Germinal center (tissue), 1 donor: ENCODE measurements at places on chromosomes 4 and X.
A peak's percentile ranks its signal among the peaks of the same experiment; 100 is the strongest.

GRCh38 chr4:167021545-167022155, 212.6 kb downstream of the SPOCK3 start:
- DNase-seq, result peak; percentile 12

GRCh38 chr4:185950891-185951290, 118.1 kb upstream of the TLR3 start:
- DNase-seq, result no peak

- DNase-seq, result no peak
These were observed 552 bp upstream of the NAA10 start for GRCh38 chrX:153935326-153935851.

- no peak for DNase-seq
These were observed 234.0 kb upstream of the SLIT2 start for GRCh38 chr4:20017777-20018115.

DNA sequence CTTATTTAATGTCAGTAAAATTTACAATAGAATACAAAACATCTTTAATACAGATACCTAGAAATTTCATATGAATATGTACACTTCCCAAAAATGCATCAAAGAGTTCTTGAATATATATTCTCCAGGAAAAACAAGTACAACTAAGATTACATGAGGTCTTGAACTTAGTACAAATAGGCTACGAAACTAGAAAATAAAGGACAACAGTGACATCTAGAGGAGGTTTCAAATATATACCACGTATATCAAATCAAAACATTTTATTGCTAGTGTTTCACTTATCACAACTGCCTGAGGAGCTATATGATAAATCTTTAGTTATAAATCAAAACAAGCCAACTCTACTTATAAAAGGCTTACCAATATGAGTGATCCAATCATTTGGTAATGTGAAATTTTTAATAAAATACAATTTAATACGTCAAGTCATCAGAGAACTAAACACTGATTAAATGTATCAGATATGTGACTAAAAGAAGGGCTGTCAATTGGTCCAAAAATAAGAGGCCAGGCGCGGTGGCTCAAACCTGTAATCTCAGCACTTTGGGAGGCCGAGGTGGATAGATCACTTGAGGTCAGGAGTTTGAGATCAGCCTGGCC, 36.6 kb downstream of the ANAPC10 start:
- DNase-seq, result peak; percentile 4

DNA sequence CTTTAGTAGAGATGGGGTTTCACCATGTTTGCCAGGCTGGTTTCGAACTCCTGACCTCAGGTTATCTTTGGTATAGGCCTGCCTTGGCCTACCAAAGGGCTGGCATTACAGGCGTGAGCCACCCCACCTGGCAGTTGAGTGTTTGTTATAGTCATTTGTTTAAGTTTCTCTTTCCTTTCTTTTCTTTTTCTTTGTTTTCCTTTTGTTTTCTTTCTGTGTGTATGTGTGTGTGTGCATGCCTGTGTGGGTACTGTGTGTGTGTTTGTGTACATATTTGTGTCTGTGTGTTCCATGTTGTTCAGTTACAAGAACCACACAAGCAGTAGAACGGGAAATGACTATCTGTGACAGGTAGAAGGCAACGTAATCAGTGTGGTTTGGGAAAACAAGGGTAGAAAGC, 624.9 kb downstream of the FSTL5 start:
- DNase-seq, result no peak

DNA sequence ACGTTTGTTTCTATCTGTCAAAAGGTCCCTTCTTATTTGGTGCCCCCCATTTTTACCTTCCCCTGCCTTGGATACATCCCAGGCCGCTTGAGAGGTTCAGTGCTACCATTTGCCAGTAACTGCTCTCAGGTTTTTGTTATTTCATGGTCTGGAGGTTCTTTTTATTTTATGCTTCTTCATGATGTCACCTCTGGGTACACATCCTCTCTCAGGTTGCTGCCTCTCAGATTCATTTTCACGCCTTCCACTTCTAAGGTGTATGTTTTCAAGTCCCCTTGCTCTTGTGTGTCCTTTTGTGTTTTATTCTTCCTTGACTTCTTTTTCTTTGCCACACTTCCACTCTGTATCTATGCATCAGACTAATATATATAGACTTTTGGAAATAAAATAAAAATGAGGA, 640.1 kb upstream of the AADAT start:
- no peak for DNase-seq

DNA sequence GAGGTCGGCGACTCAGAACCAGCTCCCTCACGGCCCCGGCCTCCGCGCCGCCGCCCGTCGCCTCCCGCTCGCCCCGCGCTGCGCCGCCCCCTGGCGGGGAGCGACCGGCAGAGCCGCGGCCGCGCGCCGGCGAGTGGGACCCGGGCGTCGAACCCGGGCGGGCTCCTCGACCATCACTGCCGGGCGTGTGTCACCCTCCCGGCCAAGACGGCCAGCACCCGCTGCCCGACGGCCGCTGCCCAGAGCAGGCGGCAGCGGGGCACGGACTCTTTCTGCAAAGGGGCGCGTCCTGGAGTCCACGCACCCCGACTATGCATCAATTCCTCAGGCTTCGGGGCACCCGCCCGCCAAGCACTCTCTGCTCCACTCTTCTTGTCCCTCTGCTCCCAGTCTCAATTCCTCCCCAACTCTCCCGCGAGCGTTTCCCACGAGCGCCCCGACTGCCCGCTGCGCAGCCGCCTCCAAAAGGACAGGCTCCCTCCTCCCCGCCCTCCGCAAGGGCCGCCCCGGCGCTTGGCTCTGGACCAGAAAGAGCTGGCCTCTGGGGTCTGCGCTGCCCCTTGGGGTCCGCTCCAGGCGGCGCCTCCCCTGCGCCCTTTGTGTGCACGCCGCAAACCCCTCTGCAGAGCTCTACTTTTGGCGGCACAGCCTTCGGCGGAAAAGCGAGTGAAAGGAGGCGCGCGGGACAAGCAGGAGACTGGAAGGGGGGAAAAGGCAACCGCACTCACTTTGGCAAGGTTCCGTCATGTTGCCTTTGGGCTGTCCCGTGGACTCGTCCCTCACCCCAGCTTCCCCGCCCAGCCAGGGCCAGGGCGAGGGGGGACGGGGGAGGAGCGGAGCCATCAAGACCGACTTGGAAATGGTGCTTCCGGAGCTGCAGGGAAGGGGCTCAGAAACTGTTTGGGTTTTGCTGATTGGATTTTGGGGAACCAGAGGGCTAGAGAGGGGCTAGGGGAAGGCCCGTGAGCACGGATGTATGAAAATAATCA, 1.0 kb downstream of the PDE5A start:
- peak; percentile 77 for DNase-seq

DNA sequence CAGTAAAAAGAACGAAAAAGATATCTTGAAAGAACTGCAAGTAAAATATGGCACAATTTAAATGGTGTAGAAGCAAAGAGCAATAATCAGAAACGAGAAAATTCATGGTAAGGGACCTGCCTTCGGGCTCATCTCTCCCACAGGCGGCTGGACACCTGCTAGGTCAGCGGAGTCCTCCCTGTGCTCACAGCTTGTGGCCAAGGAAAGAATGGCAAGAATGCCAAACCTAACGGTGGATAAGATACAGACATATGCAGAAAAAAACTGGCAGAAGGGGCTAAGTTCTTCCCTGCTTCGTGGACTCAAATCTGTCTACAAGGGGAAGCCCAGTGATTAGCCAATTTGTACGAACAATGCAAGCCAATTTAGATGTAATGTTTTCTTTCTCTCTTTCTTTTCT, 152.1 kb upstream of the VCX start:
- no peak for DNase-seq

- DNase-seq, result no peak
These were observed 186.5 kb downstream of the ANTXR2 start for GRCh38 chr4:79886557-79886956.

GRCh38 chr4:155795991-155796390, 37.2 kb downstream of the GUCY1B1 start:
- DNase-seq, result no peak

DNA sequence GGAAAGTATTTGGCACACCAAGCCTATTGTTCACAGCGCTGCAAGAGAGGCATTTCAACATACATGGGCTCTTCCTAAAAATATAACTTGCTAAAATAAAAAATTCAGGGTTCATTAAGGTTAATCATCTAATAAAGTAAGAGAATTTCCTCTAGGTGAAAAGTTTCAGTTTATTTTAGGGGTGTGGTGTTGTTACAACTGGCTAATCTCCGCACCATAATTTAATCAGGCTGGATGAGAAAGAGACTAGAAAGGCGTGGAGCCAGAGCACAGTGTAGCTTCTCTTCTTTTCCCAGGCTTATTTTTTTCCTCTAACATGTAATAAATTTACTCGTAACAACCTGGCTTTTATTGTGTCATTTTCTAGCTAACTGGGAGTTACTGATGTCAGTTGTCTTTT, 47.9 kb downstream of the FHL1 start:
- DNase-seq, result no peak

- DNase-seq, result no peak
These were observed 94.6 kb downstream of the COX18 start for GRCh38 chr4:72974694-72975487.

GRCh38 chrX:71870208-71871098, 40.2 kb upstream of the NHSL2 start:
- no peak for DNase-seq

GRCh38 chr4:140952717-140953116, 180.6 kb downstream of the RNF150 start:
- DNase-seq, result no peak

DNA sequence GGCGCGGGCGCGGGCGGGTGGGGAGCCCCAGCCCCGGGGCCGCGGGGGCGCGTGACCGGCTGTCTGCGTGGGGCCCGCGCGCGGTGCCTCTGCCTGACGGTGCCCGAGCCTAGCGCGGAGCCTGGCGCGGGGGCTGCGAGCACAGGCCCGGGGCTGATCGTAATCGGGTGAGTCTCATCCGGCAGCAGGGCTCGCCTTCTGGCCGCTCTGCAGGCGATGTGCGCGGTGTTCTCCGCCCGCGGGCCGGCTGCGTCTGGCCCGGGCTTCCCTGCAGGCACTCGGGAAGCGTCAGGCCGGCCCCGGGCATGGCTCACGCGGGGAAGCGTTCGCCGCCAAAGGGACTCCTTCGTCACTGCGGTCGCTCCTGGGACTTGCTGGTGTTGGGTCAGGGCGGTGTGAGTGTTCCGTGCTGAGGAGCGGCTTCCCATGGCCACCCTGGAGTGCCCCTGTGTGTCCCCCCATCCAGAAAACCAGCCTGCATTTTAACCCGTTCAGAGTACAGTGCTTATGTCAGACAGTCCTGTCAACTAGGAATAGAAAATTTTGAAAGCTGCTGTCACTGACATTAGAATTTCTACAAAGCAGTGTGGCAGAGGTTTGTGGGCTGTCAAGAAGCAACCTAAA, 40.6 kb downstream of the FAM149A start:
- DNase-seq, result no peak

DNA sequence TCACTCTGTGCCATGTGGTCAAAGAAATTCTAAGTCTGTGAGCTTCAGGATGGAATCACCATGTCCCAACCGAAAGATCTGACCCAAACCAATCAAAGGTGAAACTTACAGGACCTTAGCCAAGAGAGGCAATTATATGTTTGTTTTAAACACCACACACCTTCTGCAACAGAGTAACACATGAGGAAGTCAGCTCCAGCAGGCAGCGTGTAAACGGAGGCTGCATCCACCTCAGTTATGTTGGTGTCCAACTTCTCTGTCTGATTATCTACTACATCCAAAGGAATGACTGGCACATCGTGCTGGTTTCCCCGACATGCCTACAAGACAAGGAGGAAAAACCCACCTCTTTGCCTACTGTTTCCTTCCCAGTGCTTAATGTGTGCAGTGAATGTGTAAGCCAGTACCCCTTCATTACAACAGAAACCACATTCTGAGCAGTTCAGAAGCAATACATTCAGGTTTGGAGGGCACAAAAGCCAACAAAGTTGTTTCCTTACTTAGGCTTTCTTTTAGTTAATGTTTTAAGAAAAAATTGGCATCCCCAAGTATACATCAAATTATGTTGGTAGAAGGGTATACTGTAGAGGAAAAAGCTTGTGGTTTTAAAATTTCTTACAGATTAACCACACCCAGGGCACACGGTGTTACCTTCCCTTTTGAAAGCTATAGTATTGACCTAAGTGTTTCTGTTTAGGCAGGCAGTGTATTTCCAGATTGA, 12.4 kb downstream of the CASP6 start:
- no peak for DNase-seq

GRCh38 chr4:80903020-80903419, 127.5 kb upstream of the BMP3 start:
- no peak for DNase-seq

DNA sequence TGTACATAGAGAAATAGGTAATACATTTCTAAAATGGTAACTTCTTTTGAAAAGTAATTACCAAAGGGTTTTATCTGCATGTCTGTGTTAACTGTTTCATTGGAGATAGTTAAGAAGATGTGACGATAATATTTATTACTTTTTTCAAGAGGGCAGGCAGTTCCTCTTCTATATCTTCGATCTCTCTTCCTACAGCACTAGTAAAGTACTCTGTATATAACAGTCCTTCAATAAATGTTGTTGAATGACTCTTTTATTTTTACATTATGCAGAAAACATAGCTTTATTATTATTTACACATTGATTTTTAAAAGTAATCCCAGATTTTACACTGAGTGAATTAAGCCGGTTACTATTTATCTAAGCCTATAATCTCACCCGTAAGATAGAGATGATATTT, 51.8 kb downstream of the TMPRSS11E start:
- no peak for DNase-seq
